ENCODE measurements at places on chromosomes 1 and 21.

GRCh38 chr21:44529503-44530125 lies 10.4 kb downstream of the KRTAP10-1 start:
- no peak for DNase-seq

DNA sequence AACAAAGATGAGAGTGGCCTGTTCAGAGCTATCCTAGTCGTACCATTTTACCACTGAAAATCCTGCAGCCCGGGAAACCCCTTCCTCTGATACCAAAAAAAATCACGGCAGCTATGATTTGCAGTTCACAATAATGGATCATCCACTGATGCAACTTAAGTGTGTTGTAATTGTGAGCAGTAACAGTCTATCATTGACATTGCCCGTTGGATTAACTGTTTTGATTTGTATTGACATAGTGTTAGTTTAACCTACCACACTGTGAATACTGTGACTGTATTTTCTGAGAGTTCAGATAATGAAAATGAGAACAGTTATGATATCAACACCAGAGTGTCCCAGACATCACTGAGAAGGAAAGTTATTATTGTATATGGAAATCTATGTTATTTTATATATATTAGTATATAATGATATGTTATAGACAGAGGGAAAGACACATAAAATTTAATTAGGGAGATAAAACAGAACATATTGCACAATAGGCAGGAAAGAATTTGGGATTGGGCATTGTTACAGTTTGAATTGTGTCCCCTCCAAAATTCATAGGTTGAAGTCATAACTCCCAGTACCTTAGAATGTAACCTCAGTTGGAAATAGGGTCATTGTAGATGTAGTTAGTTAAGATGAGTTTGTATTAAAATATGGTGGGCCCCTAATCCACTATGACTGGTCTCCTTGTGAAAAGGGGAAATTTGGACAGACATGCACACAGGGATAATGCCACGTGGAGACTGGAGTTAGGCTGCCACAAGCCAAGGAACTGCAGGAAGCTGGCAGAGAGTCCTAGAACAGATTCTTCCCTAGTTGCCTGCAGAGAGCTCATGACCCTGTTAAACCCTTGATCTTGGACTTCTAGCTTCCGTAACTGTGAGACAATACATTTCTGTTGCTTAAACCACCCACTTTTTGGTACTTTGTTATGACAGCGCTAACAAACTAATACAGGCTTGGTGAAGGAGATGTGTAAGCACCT lies 54.4 kb downstream of the TLCD4 start:
- DNase-seq, result no peak

DNA sequence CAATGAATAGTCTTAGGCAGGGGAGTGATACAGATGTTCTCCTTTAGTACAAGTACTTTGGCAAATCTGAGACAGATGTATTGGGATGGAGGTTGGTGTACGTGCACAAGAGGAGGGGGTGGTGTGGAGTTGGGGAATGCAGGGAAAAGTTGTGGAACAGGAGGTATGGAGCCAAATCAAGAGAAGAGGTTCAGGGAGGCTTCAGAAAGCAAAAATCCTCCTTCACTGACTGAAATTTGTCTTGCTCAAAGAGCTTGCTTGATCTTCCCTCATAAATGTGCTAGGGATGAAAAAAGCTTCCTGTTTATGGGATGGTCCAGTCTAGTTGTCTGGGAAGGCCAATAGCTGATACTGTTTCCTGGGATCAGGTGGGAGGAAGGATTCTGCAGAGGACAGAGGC lies 5.8 kb downstream of the RNF19B start:
- no peak for DNase-seq

GRCh38 chr21:45532826-45533360 lies 9.3 kb downstream of the SLC19A1 start:
- DNase-seq, result no peak

- DNase-seq, result peak; percentile 3
Measured at GRCh38 chr1:155178441-155179111, 4.9 kb downstream of the TRIM46 start.

- DNase-seq, result no peak
Measured at GRCh38 chr21:35465741-35466140, 416.6 kb upstream of the RUNX1 start.

GRCh38 chr1:219467524-219467923 lies 145.4 kb downstream of the ZC3H11B start:
- no peak for DNase-seq

DNA sequence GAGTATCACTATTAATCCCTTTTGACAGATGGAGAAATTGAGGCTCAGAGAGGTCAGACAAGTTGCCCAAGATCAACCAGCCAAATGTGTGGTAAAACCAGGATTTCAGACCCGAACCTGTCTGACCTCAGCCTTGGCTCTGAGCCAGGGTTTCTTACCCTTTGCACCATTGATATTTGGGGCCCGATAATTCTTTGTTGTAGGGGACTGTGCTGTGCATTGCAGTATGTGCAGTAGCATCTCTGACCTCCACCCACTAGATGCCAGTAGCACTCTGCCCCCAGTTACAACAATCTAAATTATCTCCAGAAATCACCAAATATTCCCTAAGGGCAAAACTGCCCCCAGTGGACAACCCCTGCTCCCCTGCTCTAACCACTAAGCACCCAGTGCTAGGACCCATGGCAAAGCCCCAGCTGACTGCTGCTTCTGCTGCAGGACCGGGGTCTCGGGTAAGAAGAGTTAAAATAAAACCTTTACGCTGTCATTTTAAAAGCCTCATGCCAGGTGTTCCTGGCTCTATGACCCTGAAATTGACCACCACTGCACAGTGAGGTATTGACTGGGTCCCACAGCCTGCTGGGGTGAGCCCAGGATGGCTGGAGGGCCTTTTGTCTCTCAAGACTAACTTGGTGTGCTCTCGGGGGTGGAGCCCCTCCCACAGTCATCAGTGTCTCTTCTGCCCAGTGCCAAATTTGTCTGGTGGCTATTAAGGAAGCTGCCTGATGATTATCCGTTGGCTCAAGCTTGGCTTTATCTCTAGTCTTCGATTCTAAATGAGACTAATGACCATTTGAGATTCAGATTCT lies 5.6 kb upstream of the MAN1C1 start:
- DNase-seq, result no peak

GRCh38 chr1:202145068-202145743 lies 669 bp upstream of the ARL8A start:
- no peak for DNase-seq

GRCh38 chr1:39473324-39473723 lies 18.1 kb upstream of the BMP8A start:
- DNase-seq, result no peak

GRCh38 chr1:210688512-210689234 lies 360.0 kb downstream of the HHAT start:
- no peak for DNase-seq

DNA sequence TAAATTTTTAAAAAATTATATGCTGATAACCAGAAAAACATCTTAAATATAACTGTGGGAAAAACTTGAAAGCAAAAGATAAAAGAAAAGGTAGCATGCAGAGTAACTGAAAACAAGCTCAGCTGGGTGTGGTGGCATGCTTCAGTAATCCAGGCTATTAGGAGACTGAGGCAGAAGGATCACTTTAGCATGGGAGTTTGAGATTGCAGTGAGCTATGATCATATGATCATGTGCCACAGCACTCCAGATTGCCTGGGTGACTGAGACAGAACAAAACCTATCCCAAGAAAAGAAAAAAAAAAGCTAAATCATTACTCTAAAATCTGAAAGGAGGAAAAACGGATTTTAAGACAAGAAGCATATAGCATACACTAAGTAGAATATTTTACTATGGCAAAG lies 1624.0 kb downstream of the AMY1C start:
- no peak for DNase-seq

DNA sequence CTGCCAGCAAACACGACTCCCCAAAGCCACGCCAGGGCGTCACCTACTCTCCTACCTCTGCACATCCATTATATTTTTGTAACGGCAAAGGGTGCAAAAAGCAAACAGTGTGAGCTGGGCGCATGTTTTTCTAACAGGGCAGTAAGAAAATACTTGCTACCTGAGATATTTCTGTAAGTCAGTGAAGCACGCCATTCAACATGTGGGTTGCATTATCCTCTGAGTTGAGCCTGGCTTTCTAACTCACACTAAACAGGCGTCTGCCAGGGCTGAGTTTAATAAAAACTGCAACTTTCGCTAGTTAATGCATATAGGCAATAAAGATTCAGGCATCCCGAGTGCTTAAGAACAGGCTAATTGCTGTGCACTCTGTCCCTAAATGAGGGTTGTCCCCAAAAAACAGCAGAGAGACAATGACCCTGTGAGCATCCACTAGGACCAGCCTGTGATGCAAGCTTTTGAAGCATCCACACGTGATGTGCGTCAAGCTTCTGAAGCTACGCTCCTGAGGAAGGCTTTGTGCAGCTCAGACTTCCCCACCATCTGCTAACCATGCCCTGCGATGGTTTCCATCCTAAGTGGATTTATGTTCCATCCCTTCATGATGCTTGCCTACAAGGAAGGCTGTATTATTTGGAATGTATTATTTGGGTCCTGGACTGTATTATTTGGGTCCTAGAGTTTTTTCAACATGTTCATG lies 70.0 kb upstream of the SIM2 start:
- DNase-seq, result no peak

GRCh38 chr1:246567646-246568235 lies 1.5 kb downstream of the CNST start:
- DNase-seq, result no peak

DNA sequence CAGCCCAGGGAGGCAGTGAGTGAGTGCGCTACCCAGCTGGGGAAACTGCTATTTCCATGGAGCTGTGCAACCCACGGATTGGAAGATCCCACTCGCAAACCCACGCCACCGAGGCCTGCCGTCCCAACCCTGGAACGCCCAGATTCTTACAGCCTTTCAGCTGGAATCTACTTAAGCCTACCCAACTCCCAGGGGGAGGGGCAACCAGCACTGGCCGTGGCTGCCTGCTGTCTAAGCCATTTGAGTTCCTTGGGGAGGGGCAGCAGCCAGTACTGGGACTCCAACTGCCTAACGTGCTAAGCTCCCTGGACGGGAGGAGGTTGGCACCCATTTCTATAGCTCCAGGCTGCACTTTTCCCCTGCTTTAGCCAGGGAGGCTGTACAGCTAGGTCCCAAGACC lies 27.1 kb upstream of the ZNF669 start:
- DNase-seq, result no peak

DNA sequence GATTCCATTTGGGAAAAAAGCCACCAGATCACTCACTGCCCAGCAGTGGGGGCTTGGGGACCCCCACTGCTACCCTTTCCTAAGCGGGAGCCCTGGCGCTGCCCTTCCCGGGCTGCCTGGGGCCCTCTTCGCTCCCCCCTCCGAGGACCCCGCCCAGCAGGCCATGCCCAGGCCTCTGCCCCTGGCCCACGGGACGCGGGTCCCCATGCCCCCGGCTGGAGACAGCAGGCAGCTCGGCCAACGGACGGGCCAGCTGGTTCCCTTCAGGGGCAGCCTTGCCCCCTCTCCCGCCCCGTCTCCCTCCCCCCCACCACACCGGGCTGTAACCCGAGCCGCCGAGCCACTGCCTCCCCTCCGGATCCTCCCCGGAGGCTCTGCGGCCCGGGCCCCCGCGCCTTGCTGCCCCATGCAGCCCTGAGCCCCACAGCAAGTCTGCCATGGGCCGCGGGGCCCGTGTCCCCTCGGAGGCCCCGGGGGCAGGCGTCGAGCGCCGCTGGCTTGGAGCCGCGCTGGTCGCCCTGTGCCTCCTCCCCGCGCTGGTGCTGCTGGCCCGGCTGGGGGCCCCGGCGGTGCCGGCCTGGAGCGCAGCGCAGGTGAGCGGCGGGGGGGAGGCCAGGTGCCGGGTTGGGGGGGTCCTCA lies at the start of gene MMP23B:
Gene MMP23B, plus strand, starts transcription at position 392 of the 639 bp plus-strand sequence. Its CDS starts 46 bp downstream, at position 438.
- no peak for DNase-seq

- no peak for DNase-seq
Measured at GRCh38 chr1:31653717-31654473, 9.2 kb upstream of the PEF1 start.

Data from HAP-1 (cell line).